KG1 (cell line): ENCODE measurements at places on chromosomes 13 and 19.

DNA sequence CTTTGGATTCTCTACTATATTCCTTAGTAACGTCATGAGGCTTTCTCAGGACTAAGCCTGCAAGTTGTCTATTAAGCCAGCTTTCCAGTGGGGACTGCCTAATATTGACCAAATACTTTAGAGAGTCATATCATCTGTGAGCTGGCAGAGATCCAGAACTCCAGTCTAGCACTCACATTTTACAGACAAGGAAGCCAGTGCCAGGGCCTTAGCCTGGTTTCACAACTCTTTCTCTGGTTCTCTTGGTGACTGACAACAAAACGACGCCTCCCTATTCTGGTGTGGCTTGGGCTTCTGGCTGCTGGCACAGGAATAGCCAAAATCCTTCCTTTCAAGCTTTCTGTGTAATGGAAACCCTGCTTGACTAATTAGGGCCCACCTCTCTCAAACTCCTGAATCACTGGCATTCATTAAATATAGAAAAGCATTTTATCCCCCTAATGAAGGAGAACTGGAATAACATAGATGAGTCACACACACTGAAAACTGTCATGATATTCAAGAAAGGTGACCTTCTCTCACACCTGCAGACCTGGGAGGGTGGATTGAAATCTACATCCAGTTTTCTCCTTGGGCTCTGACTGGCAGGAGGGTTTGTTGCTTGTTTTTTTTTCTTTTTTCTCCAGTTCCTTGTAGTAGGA lies 75.2 kb upstream of the UBL3 start:
- no peak for DNase-seq

DNA sequence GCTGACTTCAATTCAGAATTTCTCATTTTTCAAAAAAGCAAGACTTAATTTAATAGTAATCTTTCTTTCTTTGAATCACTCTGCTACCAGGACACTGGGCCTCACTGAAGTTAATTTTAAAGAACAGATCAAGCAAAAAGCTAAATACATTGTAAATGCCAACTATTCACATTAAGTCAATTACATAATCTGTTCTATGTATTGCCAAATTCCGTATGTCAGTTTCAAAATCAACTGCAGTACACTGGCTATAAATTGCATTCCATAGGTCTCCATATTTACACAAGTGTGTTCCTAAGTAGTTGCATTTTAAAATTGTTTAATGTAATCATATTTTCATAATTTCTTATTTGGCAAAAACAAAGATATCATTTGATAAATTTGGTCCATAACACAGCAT lies 10.1 kb downstream of the FOXO1 start:
- no peak for DNase-seq

- DNase-seq = no peak
Measured at GRCh38 chr13:21287331-21287907, 111.0 kb downstream of the MRPL57 start.

GRCh38 chr13:114062754-114063153 lies 69.7 kb downstream of the RASA3 start:
- DNase-seq = no peak

DNA sequence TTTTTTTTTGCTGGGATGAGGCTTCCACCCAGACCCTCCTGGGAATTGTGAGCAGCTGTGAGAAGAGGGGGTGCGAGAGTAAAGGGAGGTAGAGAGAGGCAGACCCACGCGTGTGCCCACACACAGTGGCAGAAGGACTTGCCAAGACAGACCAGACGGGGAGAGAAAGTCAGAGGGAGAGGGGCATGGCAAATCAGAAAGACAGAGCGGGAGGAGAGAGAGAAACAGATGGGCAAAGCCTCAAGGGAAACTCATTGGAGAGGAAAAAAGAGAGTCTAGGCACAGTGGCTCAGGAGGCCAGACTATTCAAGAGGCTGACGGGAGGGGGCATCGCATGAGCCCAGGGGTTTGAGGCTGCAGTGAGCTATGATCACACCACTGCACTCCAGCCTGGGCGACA lies 17.0 kb downstream of the CATSPERG start:
- DNase-seq = no peak
